ENCODE measurements at places on chromosomes 7 and 10. TPM values are rescaled to one million over a fixed set of nuclear protein-coding genes. Genes with fewer than 3 reads are reported as not detected.

DNA sequence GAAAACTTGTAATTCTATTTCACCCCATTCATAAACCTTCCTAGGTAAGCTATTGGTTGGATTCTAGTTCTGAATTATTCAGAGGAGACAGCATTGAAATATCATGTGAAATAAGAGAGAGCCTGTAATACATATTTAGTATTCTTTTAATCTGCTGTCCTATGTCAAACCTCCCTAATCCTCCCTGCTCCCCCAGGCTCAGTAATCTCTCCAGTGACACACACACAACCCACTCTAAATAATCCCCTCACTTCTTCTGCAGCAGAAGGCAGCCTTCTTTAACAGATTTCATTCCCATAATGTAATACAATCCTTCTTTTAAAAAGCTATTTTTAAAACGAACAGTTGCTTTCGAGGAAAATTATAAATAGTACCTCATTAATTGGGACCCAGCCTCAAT, 639.7 kb upstream of the AUTS2 start:
- H3K27ac ChIP-seq, result no peak overlapping the region
- H3K27me3 ChIP-seq, result no peaks in the 10 kb centered on the region
- H3K4me3 ChIP-seq, result no peak overlapping the region
- DNase-seq, result no peak
- no peaks in the 10 kb centered on the region for H3K4me1 ChIP-seq
- no peaks in the 10 kb centered on the region for H3K36me3 ChIP-seq

Gene SPDYE9
- not detected for total RNA-seq

DNA sequence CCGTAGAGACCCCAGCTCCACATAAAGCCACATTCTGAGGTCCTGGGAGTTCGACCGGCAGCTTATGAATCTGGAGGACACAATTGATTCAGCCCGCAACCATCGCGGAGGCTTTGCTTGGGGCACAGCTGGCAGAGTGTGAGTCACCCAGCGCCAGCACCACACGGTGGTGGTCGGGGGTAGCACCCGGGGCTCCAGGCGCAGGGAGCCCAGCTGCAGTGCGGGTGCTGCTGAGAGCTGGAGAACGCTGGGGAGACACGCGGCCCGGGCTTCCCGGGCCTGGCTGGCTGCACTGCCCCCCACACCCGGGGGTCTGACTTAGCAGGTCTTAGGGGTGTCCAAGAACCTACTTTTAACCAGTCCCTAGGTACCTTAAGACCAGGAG, 87.9 kb downstream of the PAXIP1 start:
- no peak overlapping the region for H3K4me3 ChIP-seq
- H3K4me1 ChIP-seq, result no peaks in the 10 kb centered on the region
- peaks cover 14% of the 10 kb centered on the region for H3K27me3 ChIP-seq
- no peak overlapping the region for H3K27ac ChIP-seq
- no peak for DNase-seq

DNA sequence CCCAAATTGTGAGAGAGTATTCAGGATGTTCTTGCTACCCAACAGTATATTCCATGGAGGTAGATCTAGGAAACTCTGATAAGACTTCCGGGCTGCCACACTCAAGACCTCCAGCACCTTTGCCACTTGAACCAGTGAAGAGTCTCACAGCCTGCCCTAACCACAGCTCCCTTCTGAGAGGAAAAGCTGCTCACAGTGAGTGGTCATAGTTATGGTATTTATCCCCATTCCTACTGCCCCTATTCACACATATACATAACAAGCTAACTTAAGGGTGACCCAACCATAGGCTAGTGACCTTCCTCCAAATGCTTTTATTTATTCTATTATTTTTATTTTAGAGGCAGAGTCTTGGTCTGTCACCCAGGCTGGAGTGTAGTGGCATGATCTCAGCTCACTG, 156.3 kb downstream of the PTEN start:
- no peak overlapping the region for H3K4me3 ChIP-seq
- DNase-seq, result no peak
- H3K36me3 ChIP-seq, result no peaks in the 10 kb centered on the region
- no peaks in the 10 kb centered on the region for H3K4me1 ChIP-seq

Gene RBP4
- 15.1 TPM for total RNA-seq

Gene ANKRD61
- total RNA-seq, result not detected

DNA sequence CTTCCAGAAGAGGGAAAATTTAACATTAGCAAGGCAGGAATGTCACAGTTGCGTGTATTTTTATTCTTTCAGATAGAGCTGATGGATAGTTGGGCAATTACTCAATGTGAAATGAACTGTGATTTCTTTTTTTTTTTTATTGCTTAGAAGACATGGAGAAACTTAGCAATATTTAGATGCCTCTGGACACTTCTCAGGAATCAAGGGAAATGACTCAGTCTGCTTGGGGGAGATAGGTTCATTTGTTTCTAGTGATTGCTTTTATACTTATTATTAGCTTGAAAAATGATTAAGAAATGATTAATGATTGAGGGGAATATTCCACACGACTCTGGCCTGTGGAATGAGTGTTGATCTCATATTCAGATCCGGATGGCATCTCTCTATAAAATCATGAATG, 33.1 kb upstream of the TBX20 start:
- H3K36me3 ChIP-seq, result no peaks in the 10 kb centered on the region

Gene IFIT5
- 6.1 TPM for total RNA-seq

DNA sequence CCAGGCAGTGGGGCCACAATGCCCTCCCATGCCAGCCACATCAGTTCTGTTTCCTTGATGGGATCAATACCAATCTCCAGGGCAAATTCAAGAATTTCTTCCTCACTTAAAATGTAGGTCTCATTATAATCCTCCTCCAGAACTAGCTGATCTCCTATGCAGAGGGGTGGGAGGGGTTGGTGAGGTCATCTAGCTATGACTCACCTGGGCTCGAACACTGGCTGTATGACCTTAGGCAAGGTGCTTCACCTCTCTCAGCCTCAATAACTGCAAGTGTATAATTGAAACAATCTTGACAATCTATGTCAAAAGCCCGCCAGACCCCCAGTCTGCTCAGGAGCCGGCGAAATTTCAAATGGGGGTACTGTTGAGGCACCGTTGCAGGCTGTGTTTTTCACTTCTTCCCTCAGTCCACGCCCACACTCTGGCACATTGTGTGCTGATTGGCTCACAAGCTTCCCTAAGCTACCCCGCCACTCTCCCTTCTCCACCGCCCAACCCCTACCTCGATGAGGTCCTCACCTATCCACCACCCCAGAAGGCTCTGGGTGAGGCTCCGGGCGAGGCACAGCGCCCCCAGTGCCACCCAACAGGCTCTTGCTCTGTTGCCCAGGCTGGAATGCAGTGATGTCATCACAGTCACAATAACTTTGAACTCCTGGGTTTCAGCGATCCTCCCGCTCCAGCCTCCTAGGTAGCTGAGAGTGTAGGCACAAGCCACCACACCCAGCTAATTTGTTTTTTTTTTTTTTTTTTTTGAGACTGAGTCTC, 70.5 kb downstream of the ZNF22 start:
- DNase-seq, result no peak
- H3K27me3 ChIP-seq, result no peaks in the 10 kb centered on the region
- no peak overlapping the region for H3K27ac ChIP-seq
- no peak overlapping the region for H3K4me3 ChIP-seq
- H3K36me3 ChIP-seq, result no peaks in the 10 kb centered on the region

DNA sequence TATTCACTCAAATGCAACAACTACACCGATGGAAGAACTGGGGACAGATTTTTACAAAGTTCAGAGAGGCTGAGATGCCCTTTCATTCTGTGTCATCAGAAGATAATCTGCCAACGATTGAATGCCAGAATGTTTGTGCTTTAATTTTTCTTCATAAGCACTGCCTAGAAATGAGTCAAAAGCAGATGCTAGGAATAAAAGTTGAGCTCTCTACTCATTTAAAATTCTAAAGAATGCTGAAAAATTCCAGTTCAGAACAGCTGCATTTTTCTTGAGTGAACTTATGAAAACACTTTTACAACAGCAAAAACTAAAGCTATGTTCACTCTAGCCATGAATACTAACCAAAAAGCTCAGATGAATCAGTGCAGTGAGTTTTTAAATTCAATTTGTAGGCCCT, 22.3 kb upstream of the FAM133B start:
- H3K36me3 ChIP-seq, result no peaks in the 10 kb centered on the region
- no peak overlapping the region for H3K27ac ChIP-seq
- no peak overlapping the region for H3K4me3 ChIP-seq
- no peaks in the 10 kb centered on the region for H3K4me1 ChIP-seq
- no peak for DNase-seq
- H3K27me3 ChIP-seq, result no peaks in the 10 kb centered on the region

Gene ZNF138
- 8.8 TPM for total RNA-seq

GRCh38 chr7:144641389-144642044, 194.3 kb downstream of the TPK1 start:
- no peaks in the 10 kb centered on the region for H3K36me3 ChIP-seq
- no peaks in the 10 kb centered on the region for H3K27me3 ChIP-seq
- no peak overlapping the region for H3K4me3 ChIP-seq
- DNase-seq, result no peak
- H3K4me1 ChIP-seq, result no peaks in the 10 kb centered on the region

Gene ADRB1
- 0.85 TPM for total RNA-seq
